Activated naive CD4-positive, alpha-beta T cell treated with anti-CD3 and anti-CD28 coated beads, Interleukin-2, amount 50 U/mL, for 72 hours (primary cell): ENCODE measurements at places on chromosomes 5 and 9. TPM values are rescaled to one million over a fixed set of nuclear protein-coding genes. Genes with fewer than 3 reads are reported as not detected.

GRCh38 chr5:166834246-166834645, 1457.2 kb upstream of the WWC1 start:
- DNase-seq, result no peak

DNA sequence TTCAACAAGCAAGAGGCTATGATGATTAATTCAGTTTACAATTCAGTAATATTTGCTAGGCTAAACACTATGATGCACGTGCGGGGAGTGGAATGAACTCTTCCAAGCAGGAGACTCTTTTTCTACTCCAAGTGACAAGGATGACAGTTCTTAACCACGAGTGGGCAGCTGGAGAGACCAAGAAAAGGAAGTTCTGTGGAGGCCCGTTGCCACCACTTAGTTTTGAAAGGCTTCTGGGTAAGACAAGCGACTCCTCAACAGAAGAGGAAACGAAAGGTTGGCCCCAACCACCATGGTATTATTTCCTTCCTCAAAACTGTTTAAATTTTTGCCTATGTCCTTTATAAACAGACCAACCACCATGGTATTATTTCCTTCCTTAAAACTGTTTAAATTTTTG, 2.8 kb downstream of the DCAF12 start:
- DNase-seq, result no peak

DNA sequence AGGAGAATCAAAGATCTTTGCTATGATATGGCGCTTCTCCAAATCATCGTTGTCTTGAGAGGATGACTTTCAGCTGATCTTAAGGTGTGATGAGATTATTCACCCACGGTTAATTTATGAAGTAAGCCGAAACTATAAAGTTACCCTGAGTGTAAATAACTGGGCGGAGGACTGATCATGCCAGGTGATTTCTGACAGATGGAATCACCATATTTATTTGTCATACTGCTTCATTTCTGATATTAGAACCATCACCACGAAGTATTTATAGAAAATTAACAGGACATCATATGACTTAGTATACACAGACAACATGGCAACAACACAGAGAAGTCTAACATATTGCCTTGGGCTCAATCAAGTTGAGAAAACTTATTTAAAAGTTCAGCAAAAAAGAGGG, 601.9 kb downstream of the RAB3C start:
- no peak for DNase-seq

DNA sequence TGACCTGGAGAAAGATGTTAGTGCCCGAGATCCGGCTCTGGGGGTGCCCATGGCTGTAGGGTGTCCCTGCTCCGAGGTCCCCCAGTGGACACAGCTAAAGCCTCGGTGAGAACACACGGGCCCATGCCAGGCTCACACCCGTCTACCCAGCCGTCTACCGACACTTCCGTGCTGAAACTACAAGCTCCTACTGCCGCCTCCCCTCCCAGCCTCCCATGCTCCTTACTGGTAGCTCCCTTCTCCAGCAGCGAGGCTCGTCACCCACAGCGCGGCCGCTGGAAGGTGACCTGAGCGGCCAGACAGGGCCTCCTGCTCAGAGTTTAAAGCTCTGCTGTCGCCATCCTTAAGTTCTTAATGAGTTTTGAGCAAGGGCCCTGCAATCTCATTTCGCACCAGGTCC, 33.2 kb upstream of the CLPTM1L start:
- no peak for DNase-seq

Gene IFNA6
- not detected for total RNA-seq

Gene IL31RA
- 0.89 TPM for total RNA-seq

Gene PDE4D
- total RNA-seq, result 86.7 TPM

Gene SLC1A3
- total RNA-seq, result 0.49 TPM
